Upper lobe of left lung (tissue), 6 donors: ENCODE measurements at places on chromosomes 1 and 21.
A peak's percentile ranks its signal among the peaks of the same experiment; 100 is the strongest.

DNA sequence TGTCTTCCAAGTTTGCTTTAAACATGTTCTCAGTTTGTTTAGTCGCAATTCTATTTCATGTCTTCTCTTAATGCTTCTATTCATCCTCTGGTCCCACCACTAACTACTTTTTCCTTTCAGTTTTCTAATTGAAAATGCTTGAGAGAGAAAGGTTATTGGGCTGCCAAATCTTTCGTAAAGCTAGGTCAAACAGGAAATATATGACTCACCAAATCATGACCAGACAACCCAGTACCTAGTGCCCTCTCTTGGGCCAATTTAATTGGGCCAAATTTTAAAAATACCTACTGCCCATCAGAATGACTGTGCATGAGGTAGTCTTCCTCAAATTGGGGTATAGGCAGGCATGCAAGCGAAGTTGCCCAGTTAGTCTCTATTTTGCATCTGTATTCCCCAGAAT, 295.4 kb upstream of the PBX1 start:
- no peak for DNase-seq

- DNase-seq, result no peak
Observed at GRCh38 chr1:20921285-20921684, 134.2 kb upstream of the HP1BP3 start.

- no peak for DNase-seq
Observed at GRCh38 chr1:114779722-114780121, 763 bp downstream of the SIKE1 start.

GRCh38 chr1:86750076-86750475, 45.7 kb downstream of the SH3GLB1 start:
- no peak for DNase-seq

- DNase-seq, result no peak
Observed at GRCh38 chr1:24696041-24696755, 49.0 kb upstream of the CLIC4 start.

GRCh38 chr21:42722153-42722552, 68.7 kb downstream of the PDE9A start:
- DNase-seq, result no peak

- no peak for DNase-seq
Observed at GRCh38 chr1:43423672-43424550, 29.8 kb downstream of the HYI start.

DNA sequence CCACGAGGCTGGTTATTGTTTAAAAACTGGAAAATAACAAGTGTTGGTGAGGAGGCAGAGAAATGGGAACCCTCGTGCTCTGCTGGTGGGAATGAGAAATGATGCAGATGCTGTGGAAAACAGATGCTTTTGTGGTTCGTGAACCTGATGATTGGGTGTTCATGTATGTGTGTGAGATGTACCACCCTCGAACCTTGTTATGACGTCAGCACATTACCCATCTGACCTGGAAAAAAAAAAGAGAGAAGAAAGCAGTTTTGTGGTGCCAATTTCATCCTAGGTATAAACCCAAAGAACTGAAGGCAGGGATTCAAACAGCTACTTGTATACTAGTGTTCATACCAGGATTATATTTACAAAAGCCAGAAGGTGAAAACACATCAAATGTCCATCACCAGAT, 6.4 kb upstream of the CFAP107 start:
- no peak for DNase-seq

GRCh38 chr1:245718123-245718522, 563.3 kb downstream of the KIF26B start:
- DNase-seq, result no peak

DNA sequence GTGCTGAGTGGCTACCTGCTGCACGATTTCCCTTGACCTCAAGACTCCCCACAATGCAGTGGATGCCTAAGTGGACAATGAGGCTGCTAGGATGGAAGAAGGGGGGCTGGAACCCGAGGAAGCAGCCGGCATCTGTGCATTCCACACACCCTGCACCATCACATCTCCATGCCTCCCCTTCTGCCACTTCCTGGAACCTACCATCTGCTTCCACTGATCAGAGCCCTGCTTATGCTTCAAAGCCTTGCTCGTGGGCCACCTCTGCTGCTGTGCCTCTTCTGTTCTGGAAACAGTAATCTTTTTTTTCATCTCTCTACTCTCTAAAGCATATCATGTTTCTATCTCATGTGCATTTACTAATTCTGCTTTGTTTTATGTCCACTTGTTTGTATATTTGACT, 66.2 kb upstream of the WDR26 start:
- DNase-seq, result no peak

DNA sequence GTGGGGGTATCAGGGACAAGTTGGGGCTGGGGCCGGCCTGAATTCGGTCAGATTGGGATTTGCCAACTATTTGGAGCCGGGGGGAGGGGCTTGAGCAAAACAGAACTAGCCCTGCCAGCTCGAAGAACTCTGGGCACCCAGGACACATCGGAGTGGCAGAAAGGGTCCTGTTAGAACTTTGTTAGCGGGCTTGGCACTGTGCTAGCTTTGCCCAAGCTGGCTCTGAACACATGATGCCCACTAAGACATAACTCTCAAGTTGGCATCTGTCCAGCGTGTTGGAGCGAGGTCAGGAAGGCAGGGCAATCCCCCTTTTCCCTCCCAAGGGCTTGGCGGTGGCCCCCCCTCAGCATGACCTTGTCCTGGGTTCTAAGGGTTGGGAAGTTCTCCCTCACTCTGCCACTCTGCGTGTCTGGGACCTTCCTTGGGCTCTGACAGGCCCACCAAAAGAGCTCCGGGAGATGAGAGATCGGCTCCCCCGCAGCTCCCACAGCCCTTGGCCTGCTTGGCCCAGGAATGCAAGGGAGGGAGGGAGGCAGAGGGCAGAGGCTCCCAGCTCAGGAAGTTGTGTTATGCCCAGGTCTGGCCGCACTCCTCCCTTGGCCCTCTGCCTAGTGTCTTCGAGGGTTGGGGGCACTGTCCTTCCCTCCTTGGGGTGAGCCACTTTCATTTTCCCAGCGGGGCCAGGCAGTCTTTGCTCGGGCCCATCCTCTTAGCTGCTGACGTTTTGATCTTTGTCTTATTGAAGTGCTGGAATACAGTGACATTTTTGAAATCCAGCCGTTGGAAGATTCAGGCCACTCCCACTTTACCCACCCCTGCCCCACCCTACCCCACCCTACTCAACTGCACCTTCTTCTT, 1.2 kb downstream of the LMNA start:
- peak; percentile 57 for DNase-seq

DNA sequence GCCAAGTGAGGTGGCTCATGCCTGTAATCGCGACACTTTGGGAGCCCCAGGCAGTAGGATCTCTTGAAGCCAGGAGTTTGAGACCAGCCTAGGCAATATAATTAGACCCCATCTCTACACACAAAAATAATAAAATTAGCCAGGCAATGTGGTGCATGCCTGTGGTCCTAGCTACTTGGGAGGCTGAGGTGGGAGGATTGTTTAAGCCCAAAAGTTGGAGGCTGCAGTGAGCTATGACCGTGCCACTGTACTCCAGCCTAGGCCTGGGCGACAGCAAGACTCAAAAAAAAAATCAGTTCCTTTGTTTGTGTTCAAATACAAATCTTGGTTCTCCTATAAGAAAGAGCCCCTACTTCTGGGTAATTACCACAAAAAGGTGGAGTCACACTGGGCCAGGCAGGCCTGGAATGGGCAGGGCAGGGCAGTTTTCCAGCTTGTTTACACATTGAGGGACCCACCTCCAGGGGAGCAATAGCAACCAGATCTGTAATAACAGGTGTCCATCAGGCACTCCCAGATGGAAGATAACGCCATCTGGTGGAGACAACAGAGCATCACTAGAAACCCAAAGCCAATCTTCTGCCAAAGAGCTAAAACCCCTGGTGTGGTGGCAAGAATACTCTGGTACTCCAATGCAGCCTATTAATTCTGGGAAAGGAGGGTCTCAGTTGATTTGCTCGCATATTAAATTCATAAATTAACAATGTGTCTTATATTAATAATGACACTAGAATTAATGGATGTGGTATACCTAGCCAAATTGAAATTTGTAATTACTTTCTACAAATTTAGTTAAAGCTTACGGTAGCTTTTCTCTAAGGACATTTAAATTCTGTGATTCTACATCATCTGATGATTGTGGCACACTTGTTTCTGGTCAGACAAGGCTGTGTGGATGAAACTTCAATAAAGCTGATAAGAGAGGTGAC, 13.2 kb downstream of the PPP1R15B start:
- no peak for DNase-seq

- no peak for DNase-seq
Observed at GRCh38 chr1:119968068-119968492, 71.8 kb upstream of the ADAM30 start.

- DNase-seq, result no peak
Observed at GRCh38 chr1:224747578-224747977, 131.5 kb downstream of the CNIH3 start.

- DNase-seq, result no peak
Observed at GRCh38 chr1:13548281-13548680, 34.5 kb upstream of the LRRC38 start.

GRCh38 chr1:119321666-119322419, 46.7 kb upstream of the HAO2 start:
- DNase-seq, result no peak

DNA sequence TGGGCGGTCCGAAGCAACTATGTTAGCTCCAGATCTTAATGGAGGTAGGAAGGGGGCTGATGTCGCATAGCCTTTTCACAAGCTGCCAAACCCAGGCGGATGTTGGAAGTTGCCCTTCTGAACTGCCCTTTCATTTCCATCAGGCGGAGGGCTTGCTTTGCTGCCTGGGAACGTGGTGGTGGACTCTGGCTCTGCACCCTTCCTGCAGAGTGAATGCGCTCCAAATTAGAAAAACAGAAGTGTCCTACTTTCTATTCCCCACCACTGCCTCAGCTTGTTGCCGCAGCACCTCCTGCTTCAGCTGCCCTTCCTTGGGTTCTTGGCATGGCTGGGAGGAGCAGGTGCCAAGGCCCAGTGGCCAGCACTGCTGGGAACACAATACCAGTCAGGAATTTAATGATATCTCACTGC, 60.6 kb downstream of the AK4 start:
- no peak for DNase-seq

GRCh38 chr1:70714149-70714548, 303.1 kb downstream of the CTH start:
- DNase-seq, result no peak

DNA sequence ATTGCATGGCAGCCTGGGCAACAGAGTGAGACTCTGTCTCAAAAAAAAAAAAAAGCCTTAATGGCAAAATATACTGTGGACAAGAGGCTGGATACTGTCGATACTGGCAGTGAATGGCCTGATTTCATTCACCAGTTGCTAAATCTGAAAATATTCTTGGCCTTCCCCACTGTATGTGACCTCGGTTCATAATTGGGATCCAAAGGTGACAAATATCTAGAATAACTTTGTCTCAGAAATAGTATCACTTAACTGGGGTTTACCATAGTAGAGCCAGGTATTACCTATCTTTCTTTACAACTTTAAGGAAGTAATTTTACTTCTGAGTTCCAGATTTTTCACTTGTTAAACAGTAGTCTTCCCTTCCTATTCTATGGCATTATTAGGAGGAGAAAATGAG, 8.4 kb downstream of the MTF2 start:
- no peak for DNase-seq

DNA sequence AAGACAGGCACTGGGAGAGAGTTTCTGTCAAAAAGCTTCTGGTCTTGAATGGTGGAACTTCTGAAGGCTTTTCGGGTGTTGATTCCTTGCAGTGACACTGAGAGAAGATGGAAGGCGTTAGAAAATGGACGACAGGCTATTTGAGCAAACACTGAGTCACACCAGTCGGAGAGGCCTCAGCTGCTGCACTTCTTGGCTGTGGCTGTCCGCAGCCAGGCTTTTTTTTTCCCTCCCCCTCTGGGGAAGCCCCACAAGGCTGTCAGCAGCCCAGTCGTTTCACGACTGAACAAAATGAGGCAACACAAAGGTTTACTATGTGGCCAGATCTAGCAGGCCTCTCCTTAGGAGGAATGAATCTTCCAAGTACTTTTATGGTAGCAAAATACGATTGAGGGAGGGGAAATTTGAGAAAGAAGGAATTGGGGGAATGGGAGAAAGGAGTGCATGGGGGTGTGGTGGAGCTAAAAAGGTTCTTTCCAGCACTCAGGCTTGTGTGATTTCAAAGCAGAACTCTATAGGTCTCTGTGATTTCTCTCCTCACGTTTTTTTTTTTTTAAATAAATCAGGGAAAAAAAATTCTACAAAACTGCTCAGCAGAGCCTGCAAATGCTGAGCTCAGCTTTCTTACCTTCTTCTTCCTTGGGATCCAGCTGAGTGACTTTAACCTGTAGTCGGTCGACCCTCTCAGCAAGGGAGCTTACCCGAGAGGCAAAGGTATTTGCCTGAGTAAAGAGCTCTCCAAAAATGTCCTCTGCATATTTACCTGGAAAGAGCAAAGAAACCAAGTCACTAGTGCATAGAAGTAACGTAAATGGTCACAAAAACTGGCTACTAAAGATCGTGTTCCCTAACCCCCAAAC, 26.1 kb downstream of the GPR3 start:
- DNase-seq, result peak; percentile 90

DNA sequence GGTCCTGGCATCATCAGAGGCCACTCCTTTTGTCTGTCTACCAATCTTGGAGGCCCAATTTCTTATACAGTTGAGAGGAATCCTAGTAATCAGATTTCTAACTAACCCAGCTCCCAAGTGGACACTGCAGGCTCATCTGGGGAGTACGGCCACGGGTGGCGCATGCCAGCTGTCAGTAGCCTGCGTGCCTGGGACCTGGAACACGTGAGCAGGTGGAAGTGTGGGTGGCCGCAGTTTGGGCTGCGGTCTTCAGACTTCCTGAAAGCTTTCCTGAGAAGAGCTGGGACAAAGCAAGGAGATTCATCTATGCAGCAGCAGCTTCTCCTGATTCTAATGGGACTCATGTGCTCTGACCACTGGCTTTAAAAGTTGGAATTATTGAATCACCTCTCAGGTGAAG, 12.4 kb downstream of the ADORA3 start:
- DNase-seq, result no peak

GRCh38 chr1:36781098-36781497, 253.2 kb downstream of the GRIK3 start:
- DNase-seq, result no peak

GRCh38 chr1:81325397-81325796, 475.3 kb upstream of the ADGRL2 start:
- DNase-seq, result no peak

DNA sequence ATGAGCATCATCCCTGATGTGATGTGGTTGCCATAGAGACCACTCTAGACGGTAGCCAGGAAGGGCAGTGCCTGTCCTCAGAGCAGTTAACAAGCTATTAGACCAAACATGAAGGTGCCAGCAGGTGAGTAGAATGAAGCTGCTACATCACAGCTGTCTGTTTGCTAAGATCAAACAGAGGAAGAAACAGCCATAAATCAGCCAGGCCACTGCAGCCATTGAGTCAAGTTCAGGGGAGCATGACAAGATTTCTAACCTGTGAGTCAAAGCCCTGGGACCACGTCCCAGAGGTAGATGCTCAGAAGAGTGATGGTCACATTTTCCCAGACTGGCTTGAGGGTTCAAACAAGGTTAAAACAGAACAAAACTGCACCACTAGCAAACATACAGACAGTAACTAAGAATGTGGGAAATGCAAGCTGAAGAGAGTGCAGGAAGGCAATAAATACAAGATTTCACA, 450.6 kb upstream of the DAB1 start:
- DNase-seq, result no peak
